Ammon's horn (tissue), 1 donor: ENCODE measurements at places on chromosomes 6 and 20.

- no peak for DNase-seq
Measured at GRCh38 chr6:40268166-40268565, 319.0 kb downstream of the LRFN2 start.

DNA sequence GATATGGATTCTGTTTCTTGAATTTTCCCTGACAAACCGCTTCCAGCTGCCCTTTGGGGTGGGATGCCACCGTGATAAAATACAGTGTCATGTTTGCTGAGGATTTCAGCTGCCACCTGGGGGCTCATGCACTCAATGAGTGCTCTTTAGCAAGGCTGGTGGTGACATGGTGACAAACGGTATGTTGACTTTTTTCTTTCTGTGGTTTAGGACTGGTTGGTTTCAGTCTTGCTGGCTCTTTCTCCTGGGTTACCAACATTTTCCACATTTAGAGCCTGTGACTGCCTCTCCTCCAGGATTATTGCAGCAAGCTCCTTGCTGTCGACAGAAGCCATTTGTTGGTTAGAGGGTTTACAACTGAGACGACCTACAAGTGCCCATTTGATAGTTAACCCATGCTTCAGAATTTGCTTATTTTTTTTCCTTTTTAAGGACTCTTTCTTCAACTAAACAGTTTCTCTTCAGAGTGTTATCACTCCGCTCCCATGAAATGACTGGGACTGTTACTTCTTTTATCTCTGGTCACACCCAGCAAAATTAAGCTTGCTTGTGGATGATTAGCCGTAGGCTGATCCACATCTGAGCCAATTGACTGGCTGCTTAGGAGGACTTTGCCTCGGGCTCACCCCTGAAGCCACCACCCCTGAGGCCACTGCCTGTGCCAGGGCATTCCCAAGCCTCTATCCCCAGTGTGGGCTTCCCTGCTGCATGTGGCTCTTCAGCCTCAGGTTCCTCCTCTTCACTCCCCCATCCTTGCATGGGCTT lies 48.4 kb upstream of the CDYL start:
- no peak for DNase-seq

DNA sequence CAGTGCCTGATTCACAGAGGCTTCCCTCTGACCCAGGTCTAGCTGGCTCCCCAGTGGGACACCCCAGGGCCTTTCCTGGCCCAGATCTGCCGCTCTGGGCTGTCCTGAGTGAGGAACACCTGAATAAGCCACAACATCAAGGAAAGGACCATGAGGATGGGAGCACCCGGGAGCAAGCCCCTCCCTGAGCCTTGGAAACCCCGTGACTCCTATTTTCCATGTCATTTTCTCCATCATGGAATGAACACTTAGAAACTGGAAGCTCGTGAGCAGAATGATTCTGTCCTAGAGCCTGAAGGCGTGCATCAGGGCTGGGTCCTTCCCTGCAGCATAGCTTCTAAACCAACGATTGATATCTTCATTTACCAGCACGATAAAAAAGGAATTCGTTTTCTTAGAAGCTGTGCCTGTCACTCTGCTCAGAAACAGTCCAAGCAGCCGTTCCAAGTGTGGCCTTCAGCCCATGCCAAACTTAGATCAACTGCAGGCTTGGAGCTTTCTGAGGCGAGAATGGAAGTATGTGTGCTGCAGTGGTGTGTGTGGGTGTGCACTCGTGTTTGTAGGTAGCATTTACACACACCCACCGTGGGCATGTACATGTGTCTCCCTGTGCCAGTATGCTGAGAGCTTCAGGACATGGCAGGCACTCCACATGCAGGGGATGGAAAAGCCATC lies 83.2 kb upstream of the FOXC1 start:
- peak; percentile 59 for DNase-seq

DNA sequence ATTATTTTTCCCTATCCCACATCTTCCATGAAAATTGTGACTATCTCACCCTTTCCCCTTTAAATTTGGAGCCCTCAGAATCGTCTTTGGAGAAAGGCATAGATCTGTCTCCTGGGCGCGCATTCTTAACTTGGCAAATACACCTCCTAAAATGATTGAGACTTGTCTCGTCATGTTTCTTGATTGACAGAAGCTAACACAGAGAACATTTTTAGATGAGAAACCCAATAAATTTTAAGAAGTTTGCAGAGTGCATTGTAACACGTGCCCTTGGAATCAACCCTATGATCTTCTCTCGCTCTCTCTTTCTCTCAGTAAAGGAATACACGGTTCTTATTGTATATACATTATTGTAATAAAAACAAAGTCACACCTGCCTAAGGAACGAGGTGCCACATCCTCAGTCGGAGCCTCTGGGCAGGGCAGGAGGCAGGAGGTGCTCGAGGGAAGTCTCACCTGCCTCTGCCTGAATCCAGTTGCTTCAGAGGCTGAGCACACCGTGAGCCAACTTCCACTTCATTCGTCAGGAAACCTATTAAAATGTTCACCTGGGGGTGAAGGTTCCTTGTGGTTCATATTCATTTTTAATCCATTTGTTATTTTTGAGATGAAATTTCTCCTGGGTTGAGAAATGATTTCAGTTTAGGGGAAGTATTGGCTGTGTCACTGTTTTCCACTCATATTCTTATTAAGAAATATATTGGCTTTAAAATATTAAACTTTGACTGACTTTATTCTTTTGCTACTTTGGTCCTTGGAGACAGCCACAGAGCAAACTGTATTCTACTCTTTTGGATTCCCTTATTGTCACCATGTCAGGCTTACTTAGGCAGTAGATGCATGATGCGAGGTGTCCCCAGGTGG lies 90.5 kb upstream of the THBS2 start:
- DNase-seq: no peak

GRCh38 chr6:34358389-34358905 lies 34.0 kb downstream of the NUDT3 start:
- DNase-seq: no peak

GRCh38 chr6:117505311-117505710 lies 22.8 kb downstream of the DCBLD1 start:
- no peak for DNase-seq
